Stimulated activated CD4-positive, alpha-beta T cell treated with anti-CD3 and anti-CD28 coated beads, Interleukin-1b, Interleukin-23, amount 100 ng/mL, for 1 hour (primary cell): ENCODE measurements at places on chromosomes 2 and 18.

DNA sequence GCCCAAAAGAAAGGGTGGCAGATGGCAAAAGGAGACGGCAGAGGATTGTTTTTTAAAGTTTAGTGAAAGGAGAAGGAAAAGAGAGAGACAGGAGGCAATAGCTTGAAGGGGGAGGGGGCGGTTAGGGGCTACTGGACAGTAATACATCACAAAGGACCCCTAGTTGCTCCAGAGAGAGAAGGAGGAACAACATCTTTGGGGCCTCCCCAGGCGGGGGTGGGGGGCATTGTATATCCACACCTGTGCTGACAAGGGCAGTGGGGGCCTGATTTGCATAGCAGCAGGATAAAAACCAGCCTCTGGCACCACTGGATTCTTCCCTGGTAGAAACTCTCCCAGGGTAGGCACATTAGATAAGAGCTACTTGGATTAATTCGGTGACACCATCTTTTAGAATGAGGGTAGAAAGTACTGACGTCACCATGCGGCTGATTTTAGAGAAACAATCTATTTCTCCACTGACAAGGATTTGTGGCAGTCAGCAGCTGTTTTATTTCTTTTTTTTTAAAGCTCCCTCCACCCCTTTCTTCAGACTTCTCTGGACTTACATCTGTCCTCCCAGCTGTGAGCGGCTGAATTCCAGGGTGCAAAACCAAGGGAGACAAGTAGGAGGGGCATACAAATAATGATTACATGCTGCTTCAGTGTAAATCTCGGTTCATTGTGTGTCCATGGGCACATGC is 199.8 kb upstream of the NRP2 start:
- no peak for DNase-seq

DNA sequence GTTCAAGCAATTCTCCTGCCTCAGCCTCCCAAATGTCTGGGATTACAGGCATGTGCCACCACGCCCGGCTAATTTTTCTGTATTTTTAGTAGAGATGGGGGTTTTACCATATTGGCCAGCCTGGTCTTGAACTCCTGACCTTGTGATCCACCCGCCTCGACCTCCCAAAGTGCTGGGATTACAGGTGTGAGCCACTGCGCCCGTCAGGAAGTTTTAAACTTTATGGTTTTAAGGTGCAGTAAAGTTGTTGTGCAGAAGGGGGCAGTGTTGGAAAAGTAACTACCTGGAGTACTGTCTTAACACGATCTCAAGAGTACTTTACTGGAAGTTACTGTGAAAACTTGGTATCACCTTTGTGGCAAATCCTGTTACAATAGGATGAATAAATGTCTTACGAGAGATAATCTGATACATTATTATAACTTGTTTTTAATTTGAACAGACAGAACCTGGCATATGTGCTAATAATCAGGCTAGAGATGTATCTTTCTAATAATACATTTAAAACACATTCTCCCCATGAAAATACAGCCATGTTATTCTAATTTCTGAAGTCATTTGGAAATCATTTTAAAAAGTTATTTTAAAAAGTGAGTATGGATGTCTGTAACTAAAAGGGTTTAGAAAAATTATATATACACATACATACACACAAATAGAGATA is 10.8 kb downstream of the SPDYA start:
- DNase-seq = peak; percentile 29

- DNase-seq = no peak
These were observed 258.5 kb downstream of the RND3 start for GRCh38 chr2:150228936-150229335.

DNA sequence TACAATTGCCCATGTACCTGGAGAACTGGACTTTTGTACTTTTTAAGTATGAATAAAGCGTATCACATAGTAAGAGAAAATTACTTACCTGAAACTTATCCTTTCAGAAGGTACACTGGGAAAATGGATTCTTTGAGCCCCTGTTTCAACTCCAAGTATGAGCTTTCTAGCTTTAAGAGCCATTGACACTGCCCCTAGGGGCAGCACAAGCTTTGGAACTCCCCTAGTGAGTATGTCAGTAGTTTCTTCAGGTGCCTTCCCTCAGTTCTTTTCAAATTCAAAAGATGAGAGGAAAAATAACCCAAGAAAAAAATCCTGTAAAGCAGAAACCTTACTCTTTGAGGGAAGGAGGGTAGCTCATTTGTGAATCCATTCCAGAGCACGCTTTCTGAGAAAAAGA is 124.1 kb downstream of the MEMO1 start:
- no peak for DNase-seq

DNA sequence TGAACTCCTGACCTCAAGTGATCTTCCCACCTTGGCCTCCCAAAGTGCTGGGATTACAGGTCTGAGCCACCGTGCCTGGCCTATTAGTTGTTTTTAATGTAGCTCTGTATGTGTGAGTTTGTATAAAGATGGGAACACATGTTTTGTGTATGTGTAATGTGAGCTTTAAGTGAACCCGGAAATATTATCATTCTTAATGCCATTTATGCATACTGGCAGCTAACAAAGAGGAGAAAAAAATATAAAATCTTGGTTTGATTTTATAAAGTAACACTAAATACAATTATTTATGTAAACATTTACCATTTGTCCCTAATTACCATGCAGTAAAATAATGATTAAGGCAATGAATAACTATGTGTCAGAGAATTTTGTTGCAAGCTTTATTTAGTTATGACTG is 9.1 kb upstream of the CKAP2L start:
- DNase-seq = no peak

DNA sequence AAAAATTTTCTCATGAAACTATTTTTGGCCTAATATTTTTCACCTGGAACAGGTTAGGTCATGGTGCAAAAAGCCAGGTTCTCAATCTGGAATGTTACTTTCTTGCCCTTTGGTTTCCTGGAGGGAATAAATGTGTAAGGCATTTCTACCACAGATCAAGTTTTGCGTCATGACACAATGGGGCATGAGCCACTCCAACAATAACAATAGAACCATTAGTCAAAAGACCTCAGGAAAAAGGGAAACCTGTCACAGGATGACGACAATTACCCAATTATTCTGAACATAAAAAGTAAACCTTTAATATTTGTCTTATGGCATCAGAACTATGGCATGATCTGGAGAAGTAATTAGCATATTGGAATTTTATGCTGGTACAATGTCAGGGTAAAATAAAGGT is 88.2 kb upstream of the HNRNPA3 start:
- no peak for DNase-seq

DNA sequence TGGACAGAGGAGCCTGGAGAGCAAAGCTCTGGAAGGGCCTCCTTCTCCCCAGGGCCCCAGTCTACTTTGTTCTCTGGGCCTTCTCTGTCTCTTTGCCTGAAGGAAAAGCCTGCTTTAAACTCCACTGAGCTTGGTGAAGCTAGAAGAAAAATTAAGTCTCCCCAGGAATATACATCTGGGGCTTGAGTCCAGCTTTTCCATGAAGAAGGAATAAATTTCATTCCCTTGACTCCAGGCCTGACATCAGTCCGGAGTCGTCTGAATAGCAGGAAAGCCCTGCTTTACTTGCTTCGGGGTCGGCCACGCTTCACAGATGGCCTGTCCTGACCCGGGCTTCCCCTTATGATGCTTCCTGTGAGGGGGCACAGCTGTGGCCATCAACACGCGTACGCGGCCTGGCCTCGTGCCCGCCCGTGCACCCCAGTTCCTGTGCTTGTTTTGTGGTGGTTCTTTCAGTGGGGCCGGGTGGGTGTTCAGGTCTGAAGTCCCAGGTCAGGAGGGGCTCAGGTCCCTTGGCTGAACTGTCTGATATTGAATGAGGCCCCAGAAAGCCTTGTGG is 73.6 kb downstream of the ACOXL start:
- no peak for DNase-seq

- no peak for DNase-seq
These were observed 14.3 kb upstream of the ST8SIA5 start for GRCh38 chr18:46771141-46771540.

- peak; percentile 32 for DNase-seq
These were observed 571 bp downstream of the EEF1B2 start for GRCh38 chr2:206160125-206160806.

- no peak for DNase-seq
These were observed 15.5 kb downstream of the MRPS5 start for GRCh38 chr2:95106081-95106480.

DNA sequence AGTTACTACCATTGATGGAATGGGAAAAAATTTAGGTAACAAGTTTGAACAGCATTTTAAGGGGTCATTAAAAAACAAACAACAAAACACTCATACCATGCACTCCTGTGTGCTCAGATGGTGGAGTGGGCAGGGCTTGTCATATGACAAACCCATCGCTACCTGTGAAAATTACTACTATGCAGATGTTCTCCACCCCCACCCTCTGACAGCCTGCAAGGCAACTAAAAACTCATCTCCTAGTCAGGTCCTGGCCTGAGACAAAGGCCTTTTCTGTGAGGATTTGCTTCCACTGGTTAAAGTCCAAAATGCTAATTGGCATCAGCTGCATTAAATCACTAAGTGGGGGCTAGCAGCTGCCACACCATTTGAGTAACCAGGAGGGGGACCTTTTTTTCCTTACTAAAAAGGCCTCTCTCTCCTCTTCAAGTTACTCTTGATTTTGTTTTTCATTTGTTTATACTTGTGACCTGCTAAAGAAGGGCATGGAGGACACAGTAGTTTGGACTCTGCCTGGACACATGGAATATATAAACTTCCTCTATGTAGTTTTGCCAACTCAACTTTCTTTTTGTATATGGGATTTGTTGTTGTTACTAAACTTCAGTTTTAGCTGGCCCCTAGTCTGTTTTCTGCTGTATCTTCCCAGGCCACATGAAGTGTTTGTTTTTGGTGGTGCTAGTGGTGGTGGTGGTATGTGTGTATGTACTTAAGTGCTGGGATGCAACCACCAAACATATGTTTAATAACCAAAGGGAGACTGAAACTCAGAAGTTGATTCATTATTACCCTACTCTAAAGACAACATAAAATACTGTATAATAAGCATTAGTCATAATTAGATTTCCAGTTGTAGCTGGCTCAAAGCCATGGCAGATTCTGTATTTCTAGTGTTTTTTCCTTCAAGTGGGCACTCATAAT is 121.3 kb downstream of the MAP4K4 start:
- DNase-seq = no peak

- no peak for DNase-seq
These were observed 1102.8 kb upstream of the KLHL29 start for GRCh38 chr2:22282220-22282619.

GRCh38 chr2:220509096-220509757 is 881.8 kb downstream of the SLC4A3 start:
- no peak for DNase-seq

DNA sequence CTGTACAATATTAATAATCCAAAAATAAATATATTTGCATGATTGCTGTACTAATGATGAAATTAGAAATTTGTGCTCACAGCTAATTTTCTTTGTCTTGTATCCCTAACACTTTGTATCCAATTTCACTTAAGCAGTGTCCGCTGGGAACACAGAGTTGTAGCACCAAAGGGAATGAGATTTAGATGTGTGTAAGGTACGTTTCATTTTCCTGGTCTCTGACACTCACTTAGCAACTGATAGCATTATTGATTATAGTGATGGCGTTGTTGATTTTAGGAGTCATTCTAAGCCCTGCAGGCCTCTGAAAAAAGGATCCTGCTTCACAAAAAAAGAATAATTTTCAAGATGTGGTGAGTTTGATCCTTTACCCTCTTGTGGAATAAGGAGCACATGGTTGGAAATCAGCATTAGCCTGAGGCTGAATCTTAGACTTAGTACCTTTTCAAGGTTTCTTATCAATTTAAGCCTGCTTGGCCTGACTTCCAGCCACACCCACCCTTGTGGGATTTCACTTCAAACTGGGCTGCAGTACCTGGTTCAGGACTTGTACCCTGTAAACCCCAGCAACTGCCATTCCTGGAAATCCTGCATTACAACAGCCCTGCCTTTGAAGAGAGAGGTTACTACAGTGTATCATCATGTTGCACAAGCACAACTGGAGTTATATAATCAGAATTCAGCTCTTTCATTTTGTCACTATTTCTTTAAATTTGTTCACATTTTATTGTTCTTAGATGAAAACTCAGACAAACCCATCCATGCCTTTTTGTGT is 116.2 kb downstream of the RND3 start:
- no peak for DNase-seq

DNA sequence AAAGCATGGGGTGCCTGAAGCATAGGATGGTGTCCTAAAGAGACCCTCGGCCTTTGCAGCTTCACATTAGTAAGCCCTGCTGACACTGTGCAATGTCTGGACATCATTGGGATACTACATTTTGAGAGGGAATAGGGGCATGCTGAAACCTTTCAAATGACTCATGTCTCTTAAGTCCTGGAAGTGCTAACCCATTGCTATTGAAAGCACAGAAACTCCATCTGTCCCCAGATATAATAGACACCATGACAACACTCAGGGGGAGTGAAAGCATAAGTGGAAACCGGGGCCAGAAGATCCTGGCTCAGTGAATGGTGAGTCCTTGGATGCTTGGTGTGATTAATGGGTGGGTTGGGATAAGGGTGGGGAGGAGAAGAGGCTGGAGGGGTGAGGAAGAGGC is 595.5 kb upstream of the ID2 start:
- no peak for DNase-seq

DNA sequence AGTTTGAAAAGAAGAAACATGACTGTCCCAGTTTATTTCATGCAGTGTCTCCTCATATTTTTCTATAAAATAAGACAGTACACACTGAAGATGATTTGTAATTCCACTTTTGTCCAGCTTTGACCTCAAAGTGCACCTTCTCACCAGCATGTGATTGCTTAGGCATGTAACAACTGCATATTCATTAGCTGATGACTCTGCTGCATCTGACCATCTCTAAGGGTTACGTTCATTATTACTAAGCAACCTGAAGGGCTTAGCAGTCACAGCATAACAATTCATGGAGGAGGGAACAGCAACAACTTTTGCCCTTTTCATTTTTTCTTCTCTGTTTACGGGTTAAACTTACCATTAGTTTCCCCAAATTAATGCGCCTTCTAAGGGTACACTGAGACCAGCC is 330.6 kb upstream of the PIK3C3 start:
- DNase-seq = no peak

DNA sequence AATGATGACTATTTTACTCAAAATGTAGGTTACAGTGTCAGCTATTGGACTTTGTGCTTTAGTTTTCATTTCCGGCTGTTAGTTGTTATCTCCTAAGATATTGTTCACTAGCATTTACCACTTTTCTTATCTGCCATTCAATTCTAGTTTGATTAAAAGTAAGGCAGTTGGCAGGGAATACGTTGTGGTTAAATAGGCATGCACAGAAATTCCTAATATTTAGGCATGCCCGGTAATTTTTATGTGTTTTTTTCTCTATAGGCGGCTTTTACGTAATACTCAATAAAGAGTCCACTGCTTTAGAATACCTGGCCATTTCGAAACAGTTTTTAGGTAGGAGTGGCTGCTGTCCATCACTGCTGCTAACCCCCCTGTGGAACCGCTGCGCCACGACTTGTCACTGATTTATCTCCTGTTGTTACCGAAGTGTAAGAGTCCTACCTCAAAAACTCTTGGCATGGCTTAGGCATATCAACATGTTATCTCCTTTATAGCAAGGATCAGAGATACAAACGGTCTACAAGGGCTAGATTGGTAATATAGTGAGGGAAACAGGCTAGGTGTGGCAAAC is 39.5 kb downstream of the BABAM2 start:
- DNase-seq = no peak

GRCh38 chr2:1781291-1782080 is 37.2 kb upstream of the PXDN start:
- DNase-seq = no peak

GRCh38 chr2:226295681-226296080 is 503.9 kb downstream of the IRS1 start:
- DNase-seq = no peak

- no peak for DNase-seq
These were observed 3.1 kb downstream of the BCL11A start for GRCh38 chr2:60550178-60550983.
